Chondrocyte (in vitro differentiated cells): ENCODE measurements at places on chromosomes 4 and X. TPM values are rescaled to one million over a fixed set of nuclear protein-coding genes. Genes with fewer than 3 reads are reported as not detected.
A peak's percentile ranks its signal among the peaks of the same experiment; 100 is the strongest.

DNA sequence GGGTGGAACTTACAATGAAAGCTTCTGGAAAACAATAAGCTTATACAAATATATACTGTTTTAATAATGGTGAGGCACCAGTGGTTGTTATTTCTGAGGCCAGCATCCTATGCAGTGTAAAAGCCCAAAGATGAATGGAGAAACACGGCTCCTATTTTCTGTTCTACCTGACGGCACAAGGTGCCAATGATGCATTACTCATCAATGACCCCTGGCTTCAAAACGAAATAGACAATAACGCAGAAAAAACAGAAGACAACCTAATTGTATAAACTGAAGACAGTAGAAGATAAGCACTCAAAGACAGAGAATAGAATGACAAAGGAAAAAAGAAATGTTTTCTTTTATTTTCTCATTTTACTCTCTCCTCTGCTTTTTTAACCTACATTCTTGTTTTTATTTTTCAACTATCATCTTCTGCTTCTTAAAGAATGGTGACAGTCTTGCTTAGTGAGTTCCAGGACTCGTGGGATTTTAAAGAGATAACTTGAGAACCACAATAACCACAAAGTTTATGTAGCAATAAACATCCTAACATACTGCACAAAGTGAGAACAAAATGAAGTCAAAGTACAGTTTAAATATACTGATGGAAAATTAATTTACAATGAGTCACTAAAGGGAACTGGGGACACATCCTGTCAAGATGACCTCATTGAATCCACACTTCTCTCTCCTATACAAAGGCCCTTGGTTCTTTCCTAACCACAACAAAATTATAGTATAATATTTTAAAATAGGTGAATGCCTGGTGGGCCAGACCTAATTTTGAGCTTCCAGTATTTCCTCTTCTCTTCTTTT, 169.8 kb downstream of the BTC start:
- no peak overlapping the region for H3K4me3 ChIP-seq
- peak overlapping the region; percentile 64 for H3K27ac ChIP-seq
- no peak for DNase-seq
- H3K4me1 ChIP-seq: peaks cover 30% of the 10 kb centered on the region
- peaks cover 37% of the 10 kb centered on the region for H3K27me3 ChIP-seq

GRCh38 chrX:154712781-154713740, 37.8 kb downstream of the GAB3 start:
- H3K4me1 ChIP-seq: peaks cover 4% of the 10 kb centered on the region
- no peaks in the 10 kb centered on the region for H3K27me3 ChIP-seq
- no peak for DNase-seq
- peaks cover 8% of the 10 kb centered on the region for H3K36me3 ChIP-seq
- H3K4me3 ChIP-seq: no peak overlapping the region
- no peak overlapping the region for H3K27ac ChIP-seq

DNA sequence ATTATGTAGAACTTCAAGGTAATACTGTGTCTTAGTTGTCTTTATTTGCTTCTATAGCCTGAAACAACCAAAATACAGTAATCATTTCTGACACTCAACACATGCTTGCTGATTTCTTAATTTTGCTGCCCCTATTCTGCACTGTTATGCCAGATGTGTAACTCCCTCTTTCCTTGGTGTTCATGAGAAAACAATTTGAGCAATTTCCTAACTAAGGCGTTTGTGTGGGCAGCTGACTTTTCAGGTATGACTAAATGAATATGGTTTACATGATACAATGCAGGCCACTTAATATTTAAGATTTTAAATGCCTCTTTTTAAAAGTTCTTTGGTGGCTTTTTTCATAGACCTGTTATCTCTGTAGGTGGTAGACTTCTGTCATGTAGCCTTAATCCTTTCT, 46.1 kb upstream of the CENPE start:
- no peaks in the 10 kb centered on the region for H3K4me1 ChIP-seq
- no peak for DNase-seq
- no peaks in the 10 kb centered on the region for H3K27me3 ChIP-seq
- H3K36me3 ChIP-seq: no peaks in the 10 kb centered on the region

DNA sequence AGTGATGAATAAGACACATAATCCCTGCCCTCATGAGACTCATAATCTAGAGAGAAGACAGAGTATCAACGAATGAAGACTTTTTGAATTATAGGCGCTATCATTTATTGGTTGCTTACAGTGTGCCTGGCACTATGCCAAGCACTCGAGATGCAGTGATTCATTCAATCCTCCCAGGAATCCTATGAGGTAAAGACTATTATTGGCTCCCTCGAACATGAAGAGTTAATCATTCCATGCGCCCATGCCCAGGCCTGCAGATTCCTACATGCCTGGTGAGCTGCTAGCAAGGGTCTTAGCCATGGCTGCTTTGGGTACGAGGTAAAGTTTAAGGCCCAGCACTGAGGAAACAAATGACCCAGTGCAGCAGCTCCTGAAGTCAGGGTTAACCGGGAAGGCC, 47.0 kb downstream of the TEX13B start:
- H3K36me3 ChIP-seq: no peaks in the 10 kb centered on the region
- peaks cover 11% of the 10 kb centered on the region for H3K4me1 ChIP-seq
- DNase-seq: no peak
- no peak overlapping the region for H3K4me3 ChIP-seq
- no peak overlapping the region for H3K27ac ChIP-seq
- H3K27me3 ChIP-seq: peaks cover 9% of the 10 kb centered on the region

GRCh38 chrX:129984111-129984958, 1.9 kb downstream of the BCORL1 start:
- H3K27ac ChIP-seq: no peak overlapping the region
- no peak for DNase-seq
- peaks cover 9% of the 10 kb centered on the region for H3K4me1 ChIP-seq
- no peaks in the 10 kb centered on the region for H3K36me3 ChIP-seq
- H3K27me3 ChIP-seq: no peaks in the 10 kb centered on the region
- peak overlapping the region; percentile 74 for H3K4me3 ChIP-seq

GRCh38 chr4:48766131-48766792, 13.8 kb downstream of the FRYL start:
- no peak for DNase-seq
- no peaks in the 10 kb centered on the region for H3K27me3 ChIP-seq
- H3K36me3 ChIP-seq: no peaks in the 10 kb centered on the region
- H3K4me1 ChIP-seq: peaks cover 4% of the 10 kb centered on the region
- no peak overlapping the region for H3K4me3 ChIP-seq

The STBD1 gene
- 3.6 to 15.0 TPM (median 12.9 TPM) in 3 replicates for total RNA-seq

GRCh38 chr4:152972821-152973628, 36.9 kb downstream of the FHDC1 start:
- H3K27me3 ChIP-seq: no peaks in the 10 kb centered on the region
- H3K4me1 ChIP-seq: peaks cover 59% of the 10 kb centered on the region
- no peak for DNase-seq
- H3K36me3 ChIP-seq: peaks cover 5% of the 10 kb centered on the region
- H3K27ac ChIP-seq: peak overlapping the region; percentile 92

The ZCCHC18 gene
- total RNA-seq: 1.9 to 6.8 TPM (median 5.0 TPM) in 3 replicates

- no peak overlapping the region for H3K27ac ChIP-seq
- no peak for DNase-seq
- H3K27me3 ChIP-seq: no peaks in the 10 kb centered on the region
- H3K4me1 ChIP-seq: peaks cover 71% of the 10 kb centered on the region
These were observed 12.1 kb downstream of the SMS start for GRCh38 chrX:21952624-21953023.

The TRIM75 gene
- not detected in 3 replicates for total RNA-seq

DNA sequence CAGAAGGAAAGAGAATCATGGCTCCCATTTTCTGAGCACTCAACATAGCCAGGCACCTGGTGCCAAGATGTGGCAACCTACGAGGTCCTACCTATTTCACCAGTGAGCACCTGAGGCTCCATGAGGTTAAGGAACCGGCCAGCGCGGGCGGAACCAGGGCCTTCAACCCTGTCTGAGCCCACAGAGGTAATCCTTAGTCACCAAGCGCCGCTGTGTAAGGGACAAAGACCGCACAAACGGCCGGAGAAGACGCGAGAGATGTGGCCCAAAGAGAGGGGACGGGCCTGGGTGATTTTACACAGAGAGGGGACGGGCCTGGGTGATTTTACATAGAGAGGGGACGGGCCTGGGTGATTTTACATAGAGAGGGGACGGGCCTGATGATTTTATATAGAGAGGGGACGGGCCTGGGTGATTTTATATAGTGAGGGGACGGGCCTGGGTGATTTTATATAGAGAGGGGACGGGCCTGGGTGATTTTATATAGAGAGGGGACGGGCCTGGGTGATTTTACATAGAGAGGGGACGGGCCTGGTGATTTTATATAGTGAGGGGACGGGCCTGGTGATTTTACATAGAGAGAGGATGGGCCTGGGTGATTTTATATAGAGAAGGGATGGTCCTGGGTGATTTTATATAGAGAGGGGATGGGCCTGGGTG, 114.2 kb downstream of the SMIM20 start:
- no peak for DNase-seq
- no peak overlapping the region for H3K4me3 ChIP-seq
- peaks cover 37% of the 10 kb centered on the region for H3K4me1 ChIP-seq
- H3K27me3 ChIP-seq: peaks cover 2% of the 10 kb centered on the region
- H3K36me3 ChIP-seq: peaks cover 1% of the 10 kb centered on the region

- no peak overlapping the region for H3K4me3 ChIP-seq
- no peak overlapping the region for H3K27ac ChIP-seq
- DNase-seq: no peak
- H3K36me3 ChIP-seq: no peaks in the 10 kb centered on the region
- no peaks in the 10 kb centered on the region for H3K4me1 ChIP-seq
These were observed 209.7 kb downstream of the SPRY1 start for GRCh38 chr4:123606336-123606735.

The BEX5 gene
- 0.42 TPM in 1 of 3 replicates, not detected in the others for total RNA-seq

- H3K27ac ChIP-seq: no peak overlapping the region
- DNase-seq: no peak
- H3K4me1 ChIP-seq: peaks cover 1% of the 10 kb centered on the region
- H3K27me3 ChIP-seq: peaks cover 38% of the 10 kb centered on the region
These were observed 16.1 kb downstream of the NKX3-2 start for GRCh38 chr4:13527981-13528820.

The AWAT2 gene
- total RNA-seq: not detected in 3 replicates

DNA sequence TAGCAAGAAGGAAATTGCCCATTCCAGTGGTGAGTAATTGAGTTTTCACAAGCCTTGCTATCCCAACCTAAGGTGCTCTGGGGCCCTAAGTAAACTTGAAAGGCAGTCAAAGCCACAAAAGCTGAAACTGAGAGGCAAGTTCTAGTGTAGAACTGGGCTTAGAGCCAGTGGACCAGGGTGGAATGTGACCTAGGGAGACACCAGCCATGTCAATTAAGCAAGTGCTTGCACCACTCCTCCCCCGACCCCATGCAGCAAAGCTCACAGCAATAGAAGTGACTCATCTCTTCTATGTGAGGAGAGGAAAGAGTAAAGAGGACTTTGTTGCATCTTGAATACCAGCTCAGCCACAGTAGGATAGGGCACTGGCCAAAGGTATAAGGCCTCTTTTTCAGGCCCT, 486.1 kb upstream of the POU3F4 start:
- no peak overlapping the region for H3K4me3 ChIP-seq
- no peaks in the 10 kb centered on the region for H3K4me1 ChIP-seq
- no peak for DNase-seq

DNA sequence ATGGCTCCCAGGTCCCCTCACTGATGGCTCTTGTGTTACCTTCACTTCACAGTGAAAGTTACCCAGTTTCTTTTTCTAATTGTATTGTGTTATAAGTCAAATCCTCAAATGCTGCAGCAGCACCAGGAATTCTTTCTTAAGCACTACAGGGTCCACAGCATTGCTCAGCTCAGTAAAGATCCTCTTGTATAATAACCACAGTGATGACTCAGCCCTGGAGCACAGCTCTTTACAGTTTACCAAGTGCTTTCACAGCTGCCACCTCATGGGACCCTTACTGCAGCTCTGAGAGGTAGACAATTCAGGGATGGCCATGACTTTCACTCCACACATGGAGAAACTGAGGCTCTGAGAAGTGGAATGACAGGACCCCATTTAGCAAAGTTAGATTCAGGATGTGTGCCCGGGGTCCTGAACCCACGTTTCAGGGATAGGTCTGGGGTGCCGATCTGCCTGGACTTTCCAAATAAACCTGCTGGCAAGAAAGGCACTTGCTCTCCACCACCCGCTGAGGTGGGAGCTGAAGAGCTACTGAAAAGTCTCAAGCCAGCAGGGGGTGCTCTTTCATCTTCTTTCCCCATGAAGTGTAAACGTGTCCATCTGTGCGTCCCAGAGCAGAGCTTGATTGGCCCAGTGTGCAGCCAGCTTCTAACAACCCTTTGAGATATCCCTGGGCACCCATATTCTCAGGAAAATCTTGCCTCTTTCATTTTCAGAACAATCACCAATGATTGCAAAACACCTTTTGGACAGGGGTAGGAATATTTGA, 35.7 kb upstream of the GABRQ start:
- no peak overlapping the region for H3K4me3 ChIP-seq
- no peak for DNase-seq
- H3K27ac ChIP-seq: no peak overlapping the region
- no peaks in the 10 kb centered on the region for H3K4me1 ChIP-seq
- H3K27me3 ChIP-seq: no peaks in the 10 kb centered on the region

The NAA11 gene
- total RNA-seq: not detected in 3 replicates

The BEND2 gene
- not detected in 3 replicates for total RNA-seq

- peaks cover 15% of the 10 kb centered on the region for H3K4me1 ChIP-seq
- H3K36me3 ChIP-seq: peaks cover 21% of the 10 kb centered on the region
- no peak overlapping the region for H3K4me3 ChIP-seq
- H3K27ac ChIP-seq: no peak overlapping the region
- no peaks in the 10 kb centered on the region for H3K27me3 ChIP-seq
- no peak for DNase-seq
These were observed 58.5 kb upstream of the CLCN4 start for GRCh38 chrX:10098270-10098713.

DNA sequence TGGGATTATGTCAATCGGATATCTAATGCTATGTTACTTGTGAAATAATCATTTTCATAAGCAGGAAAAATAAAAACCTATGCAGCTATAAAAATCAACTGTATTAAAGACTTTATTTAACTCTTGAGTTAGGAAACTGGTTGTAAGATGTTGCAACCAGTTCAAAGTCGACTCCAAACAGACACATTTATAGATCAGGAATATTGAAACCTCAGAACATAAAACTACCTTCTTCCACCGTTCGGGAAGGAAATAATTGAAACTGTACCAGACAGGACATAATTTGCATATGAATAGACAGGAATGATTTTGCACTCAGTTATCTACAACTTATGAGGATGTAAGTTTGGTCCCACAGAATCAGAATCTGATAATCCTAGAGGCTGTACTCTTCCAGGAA, 181.8 kb upstream of the STS start:
- H3K36me3 ChIP-seq: no peaks in the 10 kb centered on the region
- no peak for DNase-seq
- H3K27ac ChIP-seq: no peak overlapping the region
- H3K27me3 ChIP-seq: no peaks in the 10 kb centered on the region
- H3K4me1 ChIP-seq: peaks cover 12% of the 10 kb centered on the region

The CCNA2 gene
- total RNA-seq: 8.2 to 10.3 TPM (median 9.3 TPM) in 3 replicates

The FREM3 gene
- not detected in 3 replicates for total RNA-seq

GRCh38 chrX:10146346-10146745, 10.4 kb upstream of the CLCN4 start:
- H3K27ac ChIP-seq: no peak overlapping the region
- H3K27me3 ChIP-seq: no peaks in the 10 kb centered on the region
- H3K4me3 ChIP-seq: no peak overlapping the region
- no peaks in the 10 kb centered on the region for H3K4me1 ChIP-seq
- H3K36me3 ChIP-seq: peaks cover 9% of the 10 kb centered on the region

GRCh38 chr4:93501946-93502345, 326.6 kb upstream of the ATOH1 start:
- H3K4me1 ChIP-seq: no peaks in the 10 kb centered on the region
- H3K4me3 ChIP-seq: no peak overlapping the region
- no peak overlapping the region for H3K27ac ChIP-seq
- no peaks in the 10 kb centered on the region for H3K36me3 ChIP-seq
- DNase-seq: no peak

- peak overlapping the region; percentile 76 for H3K27ac ChIP-seq
- no peaks in the 10 kb centered on the region for H3K36me3 ChIP-seq
- no peak for DNase-seq
- H3K27me3 ChIP-seq: no peaks in the 10 kb centered on the region
- H3K4me1 ChIP-seq: peaks cover 35% of the 10 kb centered on the region
These were observed 39.6 kb downstream of the PALLD start for GRCh38 chr4:168536448-168536847.
